ENCODE measurements at places on chromosomes 1 and 21.

DNA sequence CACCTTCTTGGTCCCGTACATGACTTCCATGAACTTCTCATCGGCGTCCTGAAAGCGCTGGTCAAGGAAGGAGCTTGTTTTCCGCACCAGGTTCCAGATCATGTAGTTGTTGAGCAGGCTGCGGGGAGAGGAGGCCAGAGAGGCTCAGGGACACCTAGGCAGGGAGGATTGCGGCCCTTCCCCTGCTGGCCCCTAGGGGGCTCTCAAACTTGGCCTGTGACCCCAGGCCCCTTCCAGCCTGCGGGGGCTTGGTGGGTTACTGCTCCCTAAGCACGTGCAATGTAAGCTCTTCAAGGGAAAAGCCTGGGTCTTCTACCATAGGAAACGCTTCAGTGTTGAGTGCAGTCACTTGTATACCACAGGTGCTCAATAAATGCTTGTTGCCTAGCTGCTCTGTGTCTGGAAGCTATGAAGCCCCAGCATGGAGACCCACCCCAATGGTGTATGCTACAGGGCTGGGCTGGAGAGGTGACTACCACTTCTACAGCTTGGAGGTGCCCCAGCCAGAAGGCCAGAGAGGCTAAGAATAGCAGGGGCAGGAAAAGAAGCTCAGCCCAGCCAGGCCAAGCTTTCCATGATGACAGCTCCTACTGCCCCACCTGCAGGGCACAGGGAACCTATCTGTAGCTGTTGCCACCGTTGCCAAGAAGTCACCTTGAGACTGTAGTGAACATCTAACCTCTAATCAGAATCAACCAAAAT, 45.1 kb downstream of the ECE1 start:
- DNase-seq: no peak

- no peak for DNase-seq
Observed at GRCh38 chr1:215321802-215322201, 239.3 kb downstream of the KCNK2 start.

DNA sequence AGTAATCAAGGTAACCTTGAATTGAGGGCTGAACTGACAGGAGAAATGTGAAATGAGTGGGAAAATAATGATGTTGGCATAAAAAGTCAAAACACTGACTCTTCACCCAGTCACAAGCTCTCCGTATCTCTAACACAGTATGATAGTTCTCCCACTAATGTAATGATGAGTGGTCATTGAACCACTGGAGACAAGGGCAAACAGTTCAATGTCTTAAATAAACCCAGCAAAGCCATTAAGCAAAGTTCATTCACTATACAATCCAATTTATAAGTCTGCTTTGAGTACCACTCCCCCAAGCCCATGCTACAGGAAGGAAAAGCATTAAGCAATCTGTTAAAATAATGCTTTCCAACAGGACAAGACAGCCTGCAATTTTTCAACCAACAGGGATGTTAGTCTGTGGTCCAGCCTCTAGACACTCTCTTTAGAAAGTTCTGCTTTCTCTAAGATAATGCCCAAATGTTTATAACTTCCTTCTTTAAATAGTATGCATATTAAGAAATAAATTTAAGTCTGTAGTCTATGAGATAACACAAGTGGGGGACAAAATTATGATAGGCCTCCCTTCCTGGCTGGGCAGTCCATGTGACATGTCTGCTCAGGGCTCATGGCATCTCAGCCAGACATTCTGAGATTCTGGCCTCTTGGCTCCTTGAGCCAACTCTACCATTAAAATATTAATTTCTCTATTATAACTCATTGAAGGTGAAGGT, 25.5 kb upstream of the DDAH1 start:
- no peak for DNase-seq

GRCh38 chr1:93565496-93566206, 116.0 kb downstream of the BCAR3 start:
- DNase-seq: no peak

DNA sequence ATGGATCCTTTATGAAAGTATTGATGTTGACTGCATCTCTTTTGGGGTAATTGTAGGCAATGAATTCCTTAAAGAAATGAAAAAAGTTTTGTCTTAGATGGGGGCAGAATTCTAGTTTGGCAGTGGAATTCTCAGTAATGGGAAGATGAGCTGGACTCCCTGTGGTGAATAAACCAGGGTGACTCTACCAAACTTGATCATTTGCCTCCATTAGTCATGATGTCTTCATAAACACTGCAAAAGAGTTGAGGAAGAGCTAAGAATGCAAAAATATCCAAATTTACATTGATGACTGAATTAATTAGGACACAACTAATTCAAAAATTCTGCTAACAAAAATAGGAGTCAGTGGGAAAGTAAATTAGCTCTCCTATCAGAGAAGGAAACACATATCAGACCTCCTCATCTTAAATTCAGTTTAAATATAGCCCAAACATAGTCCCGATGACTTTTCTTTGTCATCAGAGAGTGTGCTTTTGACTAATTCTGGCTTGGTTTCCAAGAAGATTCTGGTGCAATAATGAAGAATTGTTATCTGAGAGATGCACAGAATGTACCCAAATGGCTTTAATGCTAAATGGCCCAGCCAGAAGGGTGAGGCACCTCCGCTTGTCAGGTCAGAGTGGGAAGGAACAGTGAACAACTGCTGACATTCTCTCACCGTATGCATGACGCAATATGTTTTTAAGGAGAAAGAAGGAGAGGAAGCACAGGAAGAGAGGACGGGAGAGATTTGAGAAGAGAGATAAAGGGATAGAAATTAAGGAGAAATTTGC, 525.1 kb downstream of the LMO4 start:
- no peak for DNase-seq

DNA sequence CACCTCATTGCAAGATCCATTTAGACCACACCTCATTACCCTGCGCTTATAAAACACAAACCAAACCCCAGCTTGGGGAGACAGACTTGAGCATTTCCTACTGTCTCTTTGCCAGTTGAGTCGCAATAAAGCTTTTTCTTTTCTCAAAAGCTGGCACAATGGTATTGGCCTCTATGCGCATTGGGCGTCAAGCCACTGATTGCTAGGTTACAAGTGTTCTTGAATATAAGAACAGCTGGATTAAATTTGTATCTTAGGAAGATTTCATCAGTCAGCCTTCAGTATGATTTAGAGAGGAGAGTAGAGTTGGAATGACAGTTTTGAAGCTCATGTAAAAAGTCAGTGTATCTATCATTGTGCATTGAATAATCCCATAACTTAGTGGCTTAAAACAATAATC, 84.9 kb upstream of the RAB4A start:
- DNase-seq: no peak

GRCh38 chr1:21020151-21020550, 156.5 kb downstream of the EIF4G3 start:
- no peak for DNase-seq

- no peak for DNase-seq
Observed at GRCh38 chr1:156080863-156081179, 1.4 kb downstream of the MEX3A start.

DNA sequence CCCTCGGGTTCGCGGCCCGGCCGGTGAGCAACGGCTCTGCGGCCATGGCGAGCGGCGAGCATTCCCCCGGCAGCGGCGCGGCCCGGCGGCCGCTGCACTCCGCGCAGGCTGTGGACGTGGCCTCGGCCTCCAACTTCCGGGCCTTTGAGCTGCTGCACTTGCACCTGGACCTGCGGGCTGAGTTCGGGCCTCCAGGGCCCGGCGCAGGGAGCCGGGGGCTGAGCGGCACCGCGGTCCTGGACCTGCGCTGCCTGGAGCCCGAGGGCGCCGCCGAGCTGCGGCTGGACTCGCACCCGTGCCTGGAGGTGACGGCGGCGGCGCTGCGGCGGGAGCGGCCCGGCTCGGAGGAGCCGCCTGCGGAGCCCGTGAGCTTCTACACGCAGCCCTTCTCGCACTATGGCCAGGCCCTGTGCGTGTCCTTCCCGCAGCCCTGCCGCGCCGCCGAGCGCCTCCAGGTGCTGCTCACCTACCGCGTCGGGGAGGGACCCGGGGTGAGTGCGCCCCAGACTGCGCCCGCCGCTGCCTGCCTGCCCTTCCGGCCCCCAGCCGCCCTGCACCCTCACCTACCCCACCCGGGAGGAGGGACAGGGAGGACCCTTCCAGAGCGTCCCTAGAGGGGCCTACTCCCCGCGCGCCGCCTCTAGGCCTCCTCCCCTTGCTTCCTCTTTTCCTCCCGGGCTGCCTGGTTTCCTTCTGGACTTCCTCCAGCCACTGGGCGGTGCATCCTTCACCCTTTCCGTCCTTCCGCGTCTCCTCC, at the start of gene RNPEP:
Gene RNPEP, plus strand, starts transcription at position 26 of the 757 bp plus-strand sequence. Its CDS starts 19 bp downstream, at position 45.
- no peak for DNase-seq

DNA sequence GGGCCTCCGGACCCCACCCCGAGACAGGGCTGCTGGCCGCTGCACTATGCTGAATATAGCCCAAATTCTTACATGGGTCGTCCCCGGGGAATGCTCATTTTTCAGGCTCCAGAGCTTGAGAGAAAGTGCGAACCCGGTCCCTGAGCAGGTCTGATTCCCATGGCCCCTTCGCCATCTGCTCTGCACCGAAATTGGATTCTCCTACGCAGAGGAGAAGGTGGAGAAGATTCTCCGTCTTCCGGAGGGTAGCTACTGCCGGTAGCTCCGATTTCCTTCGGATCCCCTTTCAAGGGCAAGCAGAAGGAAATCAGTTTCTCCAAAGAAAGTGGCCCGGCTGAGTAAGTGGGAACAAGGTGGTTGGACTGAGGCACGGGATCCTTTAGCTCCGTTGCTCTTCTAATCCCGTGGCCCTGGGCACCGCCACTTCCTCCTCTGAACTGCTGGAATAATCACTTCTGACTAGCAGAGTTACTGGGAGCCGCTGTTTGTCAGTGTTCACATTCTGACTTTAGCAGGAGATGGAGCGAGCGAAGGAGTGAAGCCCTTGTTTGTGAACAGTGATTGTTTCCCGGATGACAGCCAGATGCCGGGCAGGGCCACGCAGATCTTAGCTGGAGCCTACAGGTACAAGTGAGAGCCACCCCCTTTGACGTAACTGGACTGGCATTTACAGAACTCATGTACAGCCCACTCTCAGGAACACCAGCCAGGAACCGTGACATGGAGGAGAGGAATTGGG, 1.1 kb upstream of the ZNF496 start:
- no peak for DNase-seq

DNA sequence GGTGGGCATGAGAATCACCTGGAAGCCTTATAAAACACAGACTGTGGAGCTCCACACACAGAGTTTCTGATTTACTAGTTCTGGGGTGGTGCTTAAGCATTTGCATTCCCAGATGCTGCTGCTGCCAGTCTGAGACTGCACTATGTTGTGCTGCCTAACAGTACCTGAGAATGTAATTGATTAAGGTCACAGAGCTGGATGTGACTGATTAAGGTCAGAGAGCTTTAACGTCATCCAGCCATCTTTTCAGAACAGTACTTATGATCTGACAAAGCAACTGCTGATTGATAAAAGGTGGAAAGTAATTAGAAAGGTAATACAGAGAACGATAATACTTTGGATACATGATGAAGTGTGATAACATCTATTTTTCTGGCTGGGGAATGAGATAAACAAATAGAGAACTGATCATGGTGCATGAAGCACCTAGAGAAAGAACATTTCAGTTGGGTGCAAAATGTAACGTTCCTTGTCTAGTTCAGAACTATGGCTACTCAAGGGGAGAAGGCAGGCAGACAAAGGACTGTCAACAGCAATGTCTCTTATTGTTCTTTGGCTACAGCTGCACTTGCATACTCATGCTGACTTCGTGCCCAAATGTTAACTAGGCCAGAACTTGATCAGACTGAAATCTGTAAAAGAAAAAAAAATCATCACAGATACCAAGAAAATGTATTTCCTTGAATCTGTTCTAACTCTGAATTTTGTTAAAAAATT, 3.7 kb upstream of the UCK2 start:
- DNase-seq: no peak

GRCh38 chr1:196143602-196144342, 464.5 kb downstream of the KCNT2 start:
- no peak for DNase-seq

DNA sequence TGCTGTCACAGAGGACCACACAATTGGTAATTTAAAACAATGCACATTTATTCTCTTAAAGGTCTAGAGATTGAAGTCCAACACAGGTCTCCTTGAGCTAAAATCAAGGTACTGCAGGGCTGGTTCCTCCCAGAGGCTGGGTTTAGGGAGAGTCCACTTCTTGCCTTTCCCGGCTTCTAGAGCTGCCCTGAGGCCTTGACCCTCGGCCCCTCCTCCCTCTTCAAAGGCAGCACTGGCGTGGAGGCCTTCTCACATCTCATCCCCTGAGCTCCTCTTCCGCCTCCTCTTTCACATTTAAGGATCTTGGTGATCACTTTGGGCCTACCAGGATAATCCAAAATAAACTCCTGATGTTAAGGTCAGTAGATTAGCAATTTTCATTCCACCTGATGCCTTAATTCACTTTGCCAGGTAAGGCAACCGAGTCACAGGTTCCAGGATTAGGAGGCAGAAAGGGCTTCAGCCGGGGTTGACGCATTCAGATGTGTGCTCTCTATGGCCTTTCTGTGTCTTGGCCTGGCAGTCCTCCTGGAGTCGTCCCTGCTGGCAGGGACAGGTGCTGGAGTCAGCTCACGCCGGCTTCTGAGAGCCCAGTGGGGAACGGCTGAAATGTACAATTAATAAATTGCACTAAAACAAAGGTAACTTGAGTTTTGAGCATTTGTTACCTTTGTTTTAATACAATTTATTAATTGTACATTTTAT, 61.2 kb upstream of the ABCG1 start:
- no peak for DNase-seq
